ENCODE measurements at places on chromosomes 13 and 19.

- DNase-seq: no peak
These were observed 3.5 kb downstream of the RNF113B start for GRCh38 chr13:98173431-98174152.

DNA sequence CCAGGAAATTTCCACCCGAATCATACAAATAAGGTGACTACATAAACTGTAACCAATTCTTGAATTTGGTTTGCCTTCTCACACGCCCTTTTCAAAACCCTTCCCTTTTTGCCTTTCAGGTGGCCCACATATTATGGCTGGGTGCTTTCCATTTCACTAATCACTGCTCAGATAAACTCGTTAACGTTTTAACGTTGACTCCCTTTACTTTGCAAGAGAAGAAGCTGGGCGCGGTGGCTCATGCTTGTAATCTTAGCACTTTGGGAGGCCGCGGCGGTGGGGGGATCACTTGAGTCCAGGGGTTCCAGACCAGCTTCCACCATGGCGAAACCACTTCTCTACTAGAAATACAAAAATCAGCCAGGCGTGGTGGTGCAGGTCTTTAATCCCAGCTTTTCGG, 19.8 kb upstream of the ZNF91 start:
- no peak for DNase-seq

DNA sequence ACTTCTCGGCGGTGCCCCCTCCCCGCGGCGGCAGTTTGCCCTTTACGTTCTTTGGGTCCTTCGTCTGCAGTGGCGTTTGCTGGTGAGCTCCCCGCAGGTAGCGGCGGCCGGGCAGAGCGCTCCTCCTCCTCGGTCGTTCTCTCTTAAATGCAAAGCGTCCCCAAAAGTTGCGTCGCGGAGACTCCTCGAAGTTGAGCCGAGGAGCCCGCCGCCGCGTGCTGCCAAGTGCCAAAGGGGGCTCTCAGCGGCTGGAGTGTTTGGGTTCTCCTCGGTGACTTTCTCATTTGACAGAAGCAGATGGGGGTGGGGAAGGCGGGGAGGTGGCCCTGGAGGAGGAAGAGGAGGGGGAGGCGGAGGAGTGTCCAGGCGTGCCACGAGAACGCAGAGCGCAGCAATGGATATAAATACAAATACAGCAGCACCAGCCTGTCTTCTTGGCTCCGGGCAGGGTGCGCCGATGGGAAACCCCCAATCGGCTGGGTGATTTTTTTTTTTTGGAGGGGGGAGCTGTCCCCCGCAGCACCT, at the start of gene SOX21:
SOX21 (minus strand) TSS at position 259 of the 525 bp plus-strand sequence. CDS start 496 bp downstream, outside the sequence.
- DNase-seq: no peak

- no peak for DNase-seq
These were observed 115.2 kb downstream of the TNFRSF19 start for GRCh38 chr13:23685416-23685815.

DNA sequence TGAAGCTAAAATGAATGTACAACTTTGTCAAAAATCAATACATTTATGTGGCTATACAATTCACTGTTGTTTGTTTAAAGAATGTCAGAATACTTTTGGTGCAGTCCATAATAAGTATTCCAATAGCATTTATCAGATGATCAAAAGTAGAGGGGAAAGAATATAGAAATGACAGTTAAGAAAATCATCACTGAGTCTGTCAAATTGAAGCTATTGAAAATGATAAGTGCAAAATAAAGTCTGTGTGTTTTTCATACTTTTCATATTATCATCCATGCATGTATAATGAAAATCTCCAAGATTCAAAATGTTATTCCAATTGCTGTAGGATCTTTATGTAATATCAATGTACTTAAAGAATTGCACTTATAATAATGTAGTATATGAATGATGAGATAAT, 93.3 kb upstream of the ATXN8OS start:
- no peak for DNase-seq

- peak; percentile 30 for DNase-seq
These were observed 13.7 kb downstream of the ANKRD27 start for GRCh38 chr19:32661318-32661717.

DNA sequence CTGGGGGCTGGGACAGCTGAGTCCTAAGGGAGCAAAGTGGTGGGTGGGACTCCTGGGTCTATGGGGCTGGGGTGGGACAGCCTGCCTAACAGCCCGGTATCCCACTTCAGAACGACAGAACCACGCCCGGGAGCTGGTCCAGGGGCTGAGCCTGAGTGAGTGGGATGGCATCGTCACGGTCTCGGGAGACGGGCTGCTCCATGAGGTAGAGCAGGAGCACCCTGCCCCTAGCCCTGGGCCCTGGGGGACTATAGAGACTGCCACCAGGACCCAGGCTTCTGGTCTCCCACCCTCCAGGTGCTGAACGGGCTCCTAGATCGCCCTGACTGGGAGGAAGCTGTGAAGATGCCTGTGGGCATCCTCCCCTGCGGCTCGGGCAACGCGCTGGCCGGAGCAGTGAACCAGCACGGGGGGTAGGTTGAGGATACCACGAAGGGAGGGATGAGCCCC, 8.6 kb downstream of the SPHK2 start:
- no peak for DNase-seq

GRCh38 chr13:20148501-20149183, 12.2 kb downstream of the GJA3 start:
- no peak for DNase-seq

- peak; percentile 66 for DNase-seq
These were observed 2.0 kb downstream of the ELF1 start for GRCh38 chr13:41017159-41017558.

GRCh38 chr19:46935066-46935663, 74.4 kb downstream of the ARHGAP35 start:
- no peak for DNase-seq

- no peak for DNase-seq
These were observed 44.8 kb upstream of the ARGLU1 start for GRCh38 chr13:106612688-106613087.

- DNase-seq: no peak
These were observed 5.8 kb downstream of the ZNF780A start for GRCh38 chr19:40084948-40085347.

DNA sequence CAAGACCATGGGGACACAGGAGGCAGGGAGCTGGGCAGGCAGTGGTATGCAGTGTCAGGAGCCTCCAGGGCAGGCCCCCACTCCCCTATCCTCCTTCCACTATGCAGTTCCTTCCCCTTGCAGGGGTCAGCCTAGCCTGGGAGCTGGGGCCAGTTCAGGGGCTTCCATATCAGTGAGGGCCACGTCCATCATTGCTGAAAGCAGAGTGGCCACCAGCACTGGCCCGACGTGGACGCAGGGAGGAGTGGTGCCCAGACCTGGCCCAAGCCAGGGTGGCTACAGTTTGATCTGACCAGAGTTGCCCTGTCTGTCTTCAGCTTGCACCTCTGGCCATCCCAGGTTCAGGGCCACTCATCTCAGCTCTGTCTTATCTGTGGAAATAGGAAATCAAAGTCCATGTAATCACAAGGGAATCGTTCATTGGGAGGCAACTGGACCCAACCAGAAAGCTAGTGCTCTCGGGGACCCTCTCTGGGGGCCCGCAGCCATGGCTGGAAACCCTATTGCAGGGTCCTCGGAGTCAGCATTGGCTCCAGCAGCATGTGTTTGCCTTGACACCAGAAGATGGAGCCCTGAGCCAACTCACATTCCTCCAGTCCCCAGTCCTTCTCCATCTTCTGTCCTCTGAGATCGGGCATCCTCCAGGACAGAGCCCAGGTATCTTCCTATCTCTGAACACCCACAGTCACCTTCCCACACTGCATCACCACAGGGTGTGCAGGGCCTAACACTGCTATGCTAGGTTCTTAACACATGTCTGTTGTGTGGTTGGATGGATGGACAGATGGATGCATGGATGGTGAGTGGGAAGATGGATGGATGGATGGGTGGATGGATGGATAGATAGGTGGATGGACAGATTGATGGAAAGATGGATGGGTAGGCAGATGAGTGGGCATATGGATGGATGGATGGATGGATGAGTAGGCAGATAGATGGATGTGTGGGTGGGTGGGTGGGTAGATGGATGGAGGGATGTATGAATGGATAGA, 75.7 kb upstream of the KCTD15 start:
- DNase-seq: no peak

- peak; percentile 35 for DNase-seq
These were observed 8.3 kb upstream of the SYCN start for GRCh38 chr19:39212375-39212742.

DNA sequence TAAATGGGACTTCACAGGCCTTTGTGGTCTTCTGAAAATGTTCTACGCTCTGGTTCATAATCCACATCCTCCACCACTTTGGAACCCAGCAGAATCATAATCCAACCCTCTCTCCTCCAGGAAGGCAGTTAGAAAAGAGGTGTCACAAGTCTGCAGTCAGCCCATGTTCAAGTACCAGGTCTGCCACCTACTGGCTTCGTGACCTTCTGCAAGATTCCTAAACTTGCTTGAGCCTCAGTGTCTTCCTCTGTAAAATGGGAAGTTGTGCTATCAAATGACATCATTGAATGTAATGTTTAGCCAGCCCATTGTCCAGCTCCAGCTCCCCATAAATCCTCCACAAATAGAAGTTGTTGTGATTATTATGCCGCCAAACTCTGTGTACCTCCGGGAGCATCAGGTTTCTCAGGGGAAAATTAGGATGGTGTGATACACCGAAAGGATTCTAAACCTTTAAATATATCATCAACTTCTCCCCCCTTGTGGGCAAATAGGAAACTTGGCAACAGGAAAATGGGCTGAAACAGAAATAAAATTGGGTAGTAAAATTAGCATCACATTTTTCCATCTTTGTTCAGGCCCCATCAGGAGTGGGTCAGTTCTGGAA, 109.7 kb downstream of the NUFIP1 start:
- DNase-seq: no peak

DNA sequence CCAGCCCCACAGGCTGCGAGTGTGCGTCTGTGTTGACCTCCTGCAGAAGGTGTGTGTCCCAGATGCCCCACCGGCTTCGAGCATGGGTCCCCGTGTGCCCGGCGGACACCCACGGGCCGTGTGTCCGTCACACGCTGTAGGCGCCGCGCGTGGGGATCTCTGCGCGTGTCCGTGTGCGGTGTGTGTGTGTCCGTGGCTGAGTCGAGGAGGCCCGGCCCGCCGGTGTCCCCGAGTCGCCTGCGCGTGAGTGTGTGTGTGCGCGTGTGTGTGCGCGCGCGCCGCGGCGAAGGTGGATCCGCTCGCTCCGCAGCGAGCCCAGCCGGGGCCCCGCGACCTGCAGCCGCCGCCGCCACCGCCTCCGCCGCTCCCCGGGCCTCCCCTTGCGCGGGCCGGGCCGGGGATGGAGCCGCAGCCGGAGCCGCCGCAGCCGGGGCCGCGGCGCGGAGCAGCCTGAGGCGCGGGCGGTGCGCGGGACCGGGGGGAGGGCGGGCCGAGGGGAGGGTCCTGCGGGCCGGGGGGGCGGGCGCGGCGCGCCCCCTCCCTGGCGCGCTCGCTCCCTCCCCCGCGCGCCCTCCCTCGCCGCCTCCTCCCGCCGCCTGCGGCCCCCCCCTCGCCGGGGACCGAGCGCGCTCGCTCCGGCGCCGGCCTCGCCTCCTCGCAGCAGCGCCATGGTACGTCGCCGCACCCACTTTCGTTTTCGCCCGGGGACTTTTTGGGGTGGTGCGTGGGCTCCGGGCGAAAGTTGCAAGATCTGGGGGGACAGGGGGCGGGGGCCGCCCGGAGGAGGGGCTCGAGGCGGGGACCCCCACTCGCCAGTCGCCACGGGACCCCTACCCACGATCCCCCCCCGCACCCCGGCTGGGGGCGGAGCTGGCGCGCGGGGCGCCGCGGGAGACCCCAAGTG, 7.1 kb upstream of the NFIC start:
- peak; percentile 15 for DNase-seq

GRCh38 chr19:1041272-1041834, 1.4 kb downstream of the ABCA7 start:
- DNase-seq: no peak

GRCh38 chr19:1295169-1296012, 9.7 kb downstream of the EFNA2 start:
- no peak for DNase-seq

GRCh38 chr13:28349907-28350654, 144.8 kb downstream of the FLT1 start:
- DNase-seq: no peak

DNA sequence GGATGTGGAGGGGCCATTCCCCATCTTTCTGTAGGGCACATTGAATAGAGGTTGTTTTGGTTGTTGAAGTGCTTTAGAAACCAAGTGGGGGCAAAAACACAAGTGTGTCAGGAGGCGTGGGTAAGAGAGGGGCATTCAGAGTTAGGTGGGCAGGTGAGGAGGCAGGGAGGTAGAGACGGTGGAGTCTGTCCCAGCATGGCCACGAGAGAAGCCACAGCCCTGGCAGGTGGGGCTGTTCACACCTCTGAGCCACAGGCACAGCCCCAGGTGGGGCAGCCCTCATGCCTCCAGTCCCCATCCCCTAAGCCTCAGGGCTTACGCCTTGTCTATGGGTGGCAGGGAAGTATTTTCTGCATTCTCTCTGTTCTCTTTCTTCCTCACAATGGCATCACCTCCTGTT, 43.7 kb downstream of the KCTD15 start:
- no peak for DNase-seq

- DNase-seq: no peak
These were observed 14.2 kb downstream of the NDUFA11 start for GRCh38 chr19:5889288-5889971.

GRCh38 chr13:54980651-54981050, 1952.0 kb downstream of the OLFM4 start:
- no peak for DNase-seq

- DNase-seq: no peak
These were observed 2.5 kb upstream of the GPR42 start for GRCh38 chr19:35368378-35368777.

DNA sequence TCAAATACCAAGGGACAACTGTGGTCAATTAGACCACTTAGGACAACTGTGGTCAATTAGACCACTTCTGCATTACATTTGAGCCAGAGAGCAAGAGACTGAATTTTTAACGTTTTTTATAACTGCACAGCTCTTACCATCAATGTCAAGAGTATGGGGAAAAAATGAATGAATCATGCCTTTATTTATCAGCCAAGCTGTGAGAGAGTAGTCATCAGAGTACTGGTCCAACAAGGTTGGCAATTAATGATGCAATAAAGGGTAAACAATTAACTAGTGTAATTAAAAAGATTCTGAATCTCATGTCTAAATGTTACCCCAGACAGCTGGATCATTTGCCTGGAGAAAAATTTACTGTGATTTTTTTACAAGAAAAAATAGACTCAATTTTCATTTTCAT, 381.1 kb downstream of the LIG4 start:
- DNase-seq: no peak

GRCh38 chr19:47514151-47514868, 553 bp downstream of the NAPA start:
- no peak for DNase-seq

DNA sequence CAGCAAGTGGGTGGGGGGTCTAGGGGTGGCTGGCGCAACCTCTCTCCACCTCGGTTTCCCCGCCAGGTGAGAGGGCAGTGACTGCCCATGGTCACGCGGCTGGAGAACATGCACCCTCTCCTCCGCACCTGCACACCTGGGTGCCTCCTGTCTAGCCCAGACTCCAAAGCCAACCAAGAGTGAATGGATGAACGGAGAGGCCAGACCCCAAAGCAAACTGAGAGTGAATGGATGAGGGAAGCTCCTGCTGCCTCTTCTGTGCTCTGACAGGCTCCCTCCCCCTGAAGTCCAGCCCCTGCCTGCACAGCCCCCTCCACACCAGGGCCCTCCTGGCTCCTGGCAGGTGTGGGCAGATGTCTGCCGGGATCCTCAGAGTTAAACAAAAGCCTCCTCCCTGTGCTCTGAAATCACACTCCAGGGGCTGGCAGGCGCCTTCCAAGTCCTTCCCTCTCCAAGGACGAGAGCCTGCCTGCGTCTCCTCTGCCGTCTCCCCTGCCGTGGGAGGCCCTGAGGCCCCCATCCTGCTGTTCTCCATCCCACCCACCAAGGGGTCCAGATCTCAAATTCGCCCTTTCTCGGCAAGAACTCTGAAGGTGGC, 2.2 kb downstream of the SBNO2 start:
- DNase-seq: no peak

Measured in hematopoietic multipotent progenitor cell treated with erythropoietin and hydrocortisone succinate and interleukin-3 and kit ligand, for 17 days (in vitro differentiated cells).